NCI-H510A treated with DMSO at 0.1 percent for 48 hours (cell line): ENCODE measurements at places on chromosomes 6 and 20.
A peak's percentile ranks its signal among the peaks of the same experiment; 100 is the strongest.

DNA sequence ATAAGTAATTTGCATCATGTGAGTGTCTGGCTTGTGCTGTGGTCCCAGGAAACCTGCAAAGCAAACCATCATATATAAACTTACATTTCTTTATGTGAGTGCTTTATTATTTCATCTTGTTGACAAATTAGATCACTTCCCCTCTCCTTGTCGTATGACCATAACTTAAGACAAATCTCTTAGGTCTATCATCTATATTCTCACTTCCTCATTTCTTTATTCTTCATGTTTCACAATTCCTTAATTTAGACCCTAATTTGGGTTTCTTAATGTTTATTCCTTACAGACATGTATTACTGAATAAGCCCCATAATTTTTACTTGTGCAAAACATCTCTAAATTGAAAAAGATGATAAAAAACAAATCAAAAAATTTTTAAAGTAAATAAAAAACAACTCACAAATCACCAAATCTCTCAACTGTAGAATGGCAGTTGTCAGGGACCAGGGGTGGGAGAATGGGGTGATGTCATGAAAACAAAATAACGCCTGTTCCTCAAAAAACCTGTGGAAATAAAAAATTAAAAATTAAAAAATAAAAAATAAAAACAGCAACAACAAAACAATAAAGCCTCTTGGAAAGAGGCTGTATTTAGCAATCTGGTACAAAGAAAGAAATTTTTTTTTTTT lies 49.5 kb upstream of the FBXO30 start:
- DNase-seq: no peak

DNA sequence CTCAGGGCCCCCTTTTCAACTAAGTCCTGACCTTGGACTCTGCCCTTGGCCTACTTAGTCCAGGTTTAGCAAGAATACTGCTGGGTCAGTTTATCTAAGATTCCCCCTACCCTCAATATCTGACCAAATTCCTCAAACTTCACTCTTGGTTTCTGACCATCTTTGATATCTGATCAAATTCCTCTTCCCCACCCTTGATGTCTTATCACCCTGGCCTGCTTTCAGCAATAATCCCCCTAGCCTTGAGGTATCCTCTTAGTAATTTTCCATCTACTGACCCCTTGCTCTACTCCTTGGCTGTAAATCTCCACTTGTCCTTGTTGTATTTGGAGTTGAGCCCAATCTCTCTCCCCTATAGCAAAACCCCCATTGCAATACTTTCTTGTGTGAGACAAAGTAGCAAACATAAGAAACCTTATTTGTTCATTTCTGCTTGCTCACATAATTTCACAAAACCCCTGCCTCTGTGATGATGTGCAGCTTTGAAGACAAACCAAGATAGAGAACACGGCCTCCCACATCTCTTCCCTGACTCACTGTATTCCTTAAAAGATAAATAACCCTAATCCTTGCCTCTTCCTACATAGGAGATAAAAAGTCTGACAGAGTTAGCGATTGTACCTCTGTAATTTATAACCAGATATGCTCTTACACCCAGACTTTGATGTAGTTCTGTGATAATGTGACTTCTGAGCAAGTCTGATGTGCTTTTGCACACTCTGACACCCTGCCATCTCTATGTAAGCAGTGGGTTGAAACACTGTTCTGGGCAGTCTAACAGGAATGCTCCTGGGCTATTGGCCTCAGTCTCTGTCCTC lies 13.8 kb upstream of the IYD start:
- no peak for DNase-seq

GRCh38 chr6:4707011-4707410 lies 69.2 kb upstream of the CDYL start:
- DNase-seq: no peak

DNA sequence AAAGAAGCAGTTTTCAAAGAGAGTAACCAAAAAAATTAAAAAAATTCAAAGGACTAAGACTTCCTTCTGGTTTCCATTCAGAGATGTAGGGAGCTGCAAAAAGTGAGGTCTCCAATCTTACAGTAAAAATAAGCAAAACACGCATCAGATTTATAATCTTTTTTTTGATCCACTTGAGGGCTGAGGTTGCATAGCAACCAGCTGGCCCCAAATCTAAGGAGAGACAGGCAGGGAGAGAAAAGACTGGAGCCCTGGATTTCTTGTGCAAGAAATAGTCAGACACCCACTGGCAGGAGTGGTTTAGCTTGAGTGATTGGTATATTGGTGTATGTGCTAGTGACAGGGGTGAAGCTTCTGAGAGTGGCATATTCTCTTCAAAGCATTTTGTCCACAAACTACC lies 135.9 kb upstream of the FUT9 start:
- no peak for DNase-seq

DNA sequence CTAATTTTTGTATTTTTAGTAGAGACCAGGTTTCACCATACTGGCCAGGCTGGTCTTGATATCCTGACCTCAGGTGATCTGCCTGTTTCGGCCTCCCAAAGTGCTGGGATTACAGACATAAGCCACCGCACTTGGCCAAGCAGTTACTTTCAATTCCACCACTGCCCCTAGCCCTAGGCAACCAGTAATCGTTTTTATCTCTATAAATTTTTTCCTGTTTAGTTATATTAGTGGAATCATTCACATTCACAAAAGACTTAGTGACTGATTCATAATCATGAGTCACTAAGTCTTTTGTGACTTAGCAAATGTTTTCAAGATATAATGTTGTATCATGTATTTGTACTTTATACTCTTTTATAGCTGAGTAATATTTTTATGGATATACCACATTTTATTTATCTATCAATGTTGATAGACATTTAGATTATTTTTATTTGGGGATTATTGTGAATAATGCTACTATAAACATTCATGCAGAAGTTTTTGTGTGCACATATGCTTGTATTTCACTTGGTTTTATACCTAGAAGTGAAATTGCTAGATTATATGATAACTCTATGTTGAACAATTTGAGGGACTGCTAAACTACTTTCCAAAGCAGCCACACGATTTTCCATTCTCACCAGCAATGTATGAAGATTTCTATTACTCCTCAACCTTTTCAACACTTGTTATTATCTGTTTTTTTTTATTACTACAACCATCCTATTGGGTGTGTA lies 421.4 kb upstream of the ID4 start:
- DNase-seq: no peak

- DNase-seq: no peak
Observed at GRCh38 chr6:118501765-118502164, 46.3 kb upstream of the PLN start.

DNA sequence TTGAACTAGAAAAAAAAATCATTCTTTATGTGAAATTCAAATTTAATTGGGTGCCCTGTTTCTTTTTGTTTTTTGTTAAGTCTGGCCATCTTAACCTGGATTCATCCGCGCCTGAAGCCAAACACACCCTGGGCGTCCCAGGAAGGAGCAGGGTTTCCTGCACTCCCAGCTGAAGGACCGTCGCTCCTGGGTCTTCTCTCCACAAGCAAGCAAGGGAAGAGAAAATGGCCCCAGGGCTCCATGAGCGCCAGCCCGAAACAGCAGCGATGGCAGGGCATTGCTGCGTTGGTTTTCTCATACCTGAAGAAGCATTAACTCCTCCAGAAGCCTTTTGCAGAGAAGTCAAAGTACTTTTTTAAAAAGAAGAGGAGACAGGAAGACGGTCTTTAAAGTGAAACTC lies 105.4 kb upstream of the AFDN start:
- DNase-seq: no peak

DNA sequence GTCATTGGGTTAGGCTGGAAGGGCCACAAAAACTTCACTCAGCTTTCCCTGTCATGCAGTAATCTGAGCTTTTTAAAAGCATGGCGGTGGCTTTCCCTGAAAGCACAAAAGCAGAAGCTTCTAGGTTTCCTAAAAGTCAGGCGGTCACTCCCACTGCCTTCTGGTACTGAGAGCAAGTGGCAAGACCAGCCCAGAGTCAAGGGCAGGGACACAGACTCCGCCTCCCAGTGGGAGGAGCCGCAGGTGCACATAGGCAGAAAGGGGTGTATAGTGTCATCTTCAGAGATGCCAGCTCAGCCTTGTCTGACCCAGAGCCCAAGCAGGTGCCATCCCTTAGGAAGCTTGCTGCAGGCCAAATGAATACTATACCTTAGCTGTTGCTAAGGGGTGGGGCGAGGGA lies 18.0 kb upstream of the PACSIN1 start:
- DNase-seq: peak; percentile 59

DNA sequence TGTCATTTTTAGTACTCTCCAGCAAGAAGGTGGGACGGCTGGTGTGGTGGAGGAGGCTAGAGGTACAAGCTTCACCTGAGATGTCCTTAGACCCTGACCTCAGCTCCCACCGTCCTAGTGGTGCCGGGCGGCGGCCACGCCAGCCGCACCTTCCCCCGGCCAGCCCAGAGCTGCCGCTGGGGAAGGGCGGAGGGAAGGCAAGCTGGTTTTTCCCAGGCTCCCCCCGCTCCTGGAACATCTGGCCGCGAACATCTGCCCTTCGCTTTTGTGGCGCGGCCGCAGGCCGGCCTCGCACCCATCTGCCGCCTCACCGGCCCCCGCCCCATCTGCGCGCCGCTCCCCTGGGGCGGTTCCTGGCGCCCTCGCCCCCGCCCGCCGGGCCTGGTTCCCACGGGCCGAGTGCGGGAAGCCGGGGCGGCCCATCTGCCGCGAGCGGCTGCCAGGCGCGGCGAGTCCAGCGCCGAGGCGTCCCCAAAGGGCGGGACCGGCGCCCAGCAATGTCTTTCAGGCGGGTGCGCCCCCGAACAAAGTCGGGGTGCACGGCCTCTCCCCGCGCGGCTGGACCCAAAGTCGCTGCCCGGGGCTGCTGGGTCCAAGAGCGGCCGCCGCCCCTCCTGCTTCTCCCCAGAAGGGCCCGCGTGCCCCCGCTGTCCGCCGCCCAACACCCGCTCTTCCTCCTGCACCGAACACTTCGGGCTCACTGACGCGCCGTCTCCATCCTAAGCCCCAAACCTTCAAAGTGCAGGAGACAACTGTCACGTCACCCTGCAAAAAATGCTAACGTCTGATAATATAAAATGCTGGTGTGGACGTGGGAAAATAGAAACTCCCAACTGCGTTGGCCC lies 17.3 kb upstream of the ID1 start:
- DNase-seq: no peak

DNA sequence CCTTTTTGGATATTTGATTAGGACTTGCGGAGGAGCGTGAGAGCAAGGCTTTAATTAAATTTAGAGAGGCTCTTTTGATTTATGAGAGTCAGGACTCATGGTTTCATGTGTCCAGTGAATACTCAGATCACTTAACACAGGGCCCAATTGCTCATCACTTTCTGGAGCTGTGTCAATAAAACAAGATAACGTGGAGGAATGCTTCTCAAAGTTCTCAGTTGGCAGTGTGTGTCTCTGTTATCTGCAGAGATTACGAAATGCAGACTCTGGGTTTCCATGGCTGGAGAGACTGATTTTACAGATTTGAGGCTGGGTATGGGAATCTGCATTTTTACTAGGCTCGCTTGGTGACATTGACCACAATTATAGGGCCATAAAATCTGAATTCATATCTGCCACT lies 335.8 kb upstream of the FLRT3 start:
- no peak for DNase-seq

- DNase-seq: no peak
Observed at GRCh38 chr6:91266156-91266555, 679.3 kb upstream of the MAP3K7 start.

GRCh38 chr20:54221996-54222890 lies 14.4 kb downstream of the PFDN4 start:
- peak; percentile 49 for DNase-seq

DNA sequence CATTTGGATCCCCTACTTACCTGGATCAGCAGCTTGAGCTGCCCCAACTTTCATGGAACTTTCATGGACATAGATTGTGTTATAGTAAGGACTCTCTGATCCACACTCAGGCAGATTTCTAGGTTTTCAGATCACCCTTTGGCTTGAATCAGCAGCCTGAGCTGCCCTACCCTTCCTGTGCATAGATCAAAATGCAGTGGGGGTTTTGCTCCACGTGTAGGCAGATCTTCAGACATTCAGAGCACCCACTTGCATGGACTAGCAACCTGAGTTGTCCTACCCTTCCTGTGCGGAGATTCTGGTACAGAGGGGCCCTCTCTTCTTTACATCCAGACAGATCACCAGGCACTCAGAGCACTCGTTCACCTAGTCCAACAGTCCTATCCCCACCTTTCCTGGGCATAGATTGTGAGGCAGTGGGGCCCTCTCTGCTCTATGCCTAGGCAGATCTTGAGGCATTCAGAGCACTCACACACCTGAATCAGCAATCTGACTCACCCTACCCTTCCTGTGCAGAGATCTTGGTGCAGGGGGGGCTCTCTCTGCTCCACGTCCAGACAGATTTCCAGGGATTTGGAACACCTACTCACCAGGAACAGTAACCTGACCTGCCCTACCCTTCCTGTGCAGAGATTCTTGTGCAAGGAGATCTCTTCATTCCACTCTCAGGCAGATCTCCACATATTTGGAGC lies 705.2 kb upstream of the NRSN1 start:
- DNase-seq: no peak

DNA sequence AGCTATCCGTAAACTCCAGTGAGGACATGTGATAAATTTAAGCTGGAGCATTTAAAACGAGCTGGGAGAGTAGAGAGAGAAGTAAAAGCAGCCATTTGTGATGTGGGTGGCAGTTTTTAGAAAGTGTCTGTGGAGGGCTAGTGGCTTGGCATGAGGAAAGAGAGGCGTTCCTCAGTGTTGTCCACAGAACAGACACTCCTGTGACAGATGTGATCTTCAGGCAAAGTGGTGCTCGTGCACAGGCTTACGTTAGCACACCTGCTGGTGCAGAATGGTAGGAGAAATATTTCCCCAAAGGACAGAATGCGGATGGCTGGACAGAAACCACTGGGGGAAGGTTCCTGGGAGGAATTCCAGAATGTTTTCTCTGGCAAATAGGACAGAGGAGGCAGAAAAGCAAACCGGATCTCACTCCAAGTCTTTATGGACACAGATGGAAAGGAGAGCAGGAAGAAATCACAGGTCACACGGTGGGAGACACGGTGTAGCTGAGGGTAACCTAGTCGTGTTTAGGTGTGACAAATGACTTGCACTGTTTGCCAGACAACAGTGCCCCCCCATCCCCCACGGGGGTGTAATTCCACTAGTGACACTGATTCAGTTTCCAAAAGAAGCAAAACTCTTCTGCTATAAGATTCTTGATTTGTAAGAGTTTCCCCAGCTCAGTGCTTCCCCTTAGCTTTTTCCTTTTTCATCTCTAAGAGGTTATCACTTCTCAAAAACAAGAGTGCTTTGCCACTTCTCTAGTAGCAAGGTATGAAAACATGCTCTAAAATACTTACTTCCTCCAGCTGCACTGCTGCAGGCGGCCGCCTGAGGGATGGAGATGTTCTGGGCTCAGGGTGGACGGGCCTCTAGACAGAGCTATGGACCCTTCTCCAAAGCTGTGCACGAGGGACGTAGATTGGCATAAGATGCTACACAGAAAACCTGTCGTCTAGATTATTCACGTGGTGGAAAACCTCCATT lies 293.2 kb downstream of the QKI start:
- no peak for DNase-seq

- DNase-seq: no peak
Observed at GRCh38 chr6:150865043-150865405, 478 bp upstream of the MTHFD1L start.

DNA sequence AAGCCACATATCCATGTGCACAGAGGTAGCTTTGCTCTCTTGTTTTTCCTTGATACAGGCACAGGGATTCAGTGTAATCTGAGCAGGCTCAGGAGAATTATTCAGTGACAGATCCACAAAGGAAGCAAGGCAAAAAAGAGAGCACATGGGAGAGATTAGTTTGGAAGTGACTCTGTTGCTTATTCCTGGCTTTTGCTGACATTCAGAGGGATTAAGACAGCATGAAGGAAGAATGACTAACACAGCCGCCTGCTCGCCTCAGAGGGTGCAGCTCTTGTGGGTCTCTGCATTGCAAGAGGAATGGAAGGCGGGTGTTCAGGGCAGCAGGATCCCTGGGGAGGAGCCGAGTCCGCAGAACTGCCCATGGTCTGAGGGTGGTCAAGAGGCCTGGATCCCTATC lies 203.4 kb upstream of the KCNQ5 start:
- no peak for DNase-seq
